ENCODE measurements at places on chromosomes 2 and 18.

DNA sequence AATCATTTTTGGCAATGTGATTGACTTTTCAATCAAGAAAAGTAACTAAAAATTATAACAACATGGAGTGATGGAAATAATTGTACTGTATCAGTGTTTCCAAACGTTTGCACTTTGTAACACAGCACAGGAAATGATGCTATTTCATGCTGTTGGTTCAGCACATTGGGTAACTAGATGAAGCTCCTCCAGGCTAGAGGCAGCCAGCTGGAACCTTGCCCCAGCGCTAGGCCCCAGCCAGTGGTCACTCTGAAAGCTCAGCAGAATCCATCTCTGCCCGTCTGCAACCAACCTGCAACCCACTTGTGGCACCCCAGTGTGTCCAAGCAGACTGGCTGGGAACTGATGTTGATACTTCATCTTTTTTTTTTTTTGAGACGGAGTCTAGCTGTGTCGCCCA lies 15.3 kb downstream of the UNC50 start:
- DNase-seq = no peak

GRCh38 chr2:222372993-222373392 lies 51.4 kb upstream of the SGPP2 start:
- no peak for DNase-seq

DNA sequence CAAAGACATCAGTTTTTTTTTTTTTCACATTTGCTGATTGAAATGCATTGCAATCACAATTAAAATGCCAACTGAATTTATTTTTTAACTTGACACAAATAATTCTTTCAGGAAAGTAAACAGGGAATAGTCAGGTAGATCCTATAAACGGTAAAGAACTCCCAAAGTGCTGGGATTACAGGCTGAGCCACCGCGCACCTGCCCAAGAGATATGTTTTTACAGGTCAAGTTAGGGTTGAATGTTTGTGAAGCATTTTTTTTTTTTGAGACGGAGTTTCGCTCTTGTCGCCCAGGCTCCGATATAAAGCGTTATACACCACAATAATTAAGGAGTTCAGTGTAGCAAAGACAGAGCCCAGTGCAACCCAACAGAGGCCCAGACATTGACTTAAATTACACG lies 15.1 kb downstream of the ITM2C start:
- no peak for DNase-seq

- DNase-seq = no peak
These were observed 16.6 kb downstream of the ITGB1BP1 start for GRCh38 chr2:9406529-9407362.

DNA sequence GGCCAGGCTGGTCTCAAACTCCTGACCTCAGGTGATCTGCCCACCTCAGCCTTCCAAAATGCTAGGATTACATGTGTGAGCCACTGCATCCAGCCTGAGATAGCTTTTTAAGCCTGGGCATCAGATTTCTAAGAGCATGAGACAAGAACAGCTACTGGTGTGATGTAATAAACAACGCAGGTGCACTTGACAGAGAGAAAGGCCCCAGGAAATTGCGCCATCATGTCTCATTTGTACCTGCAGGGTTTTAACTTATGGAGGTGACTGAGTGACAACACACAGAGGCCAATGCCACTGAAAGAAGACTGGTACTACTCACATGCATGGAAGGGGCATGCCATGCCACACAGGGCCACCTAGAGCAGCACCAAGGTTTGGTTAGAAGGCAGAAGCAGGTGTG lies 209.4 kb downstream of the SP3 start:
- DNase-seq = no peak

- no peak for DNase-seq
These were observed 45.6 kb upstream of the SLC14A2 start for GRCh38 chr18:45569566-45570275.

- DNase-seq = no peak
These were observed 721 bp downstream of the FHOD3 start for GRCh38 chr18:36298126-36298741.

- DNase-seq = no peak
These were observed 69.6 kb upstream of the RAB6C start for GRCh38 chr2:129909651-129910418.

GRCh38 chr18:10851824-10852319 lies 297.5 kb downstream of the PIEZO2 start:
- DNase-seq = no peak

- no peak for DNase-seq
These were observed 31.2 kb downstream of the DDX1 start for GRCh38 chr2:15622614-15623480.

GRCh38 chr2:140667203-140667602 lies 1463.6 kb downstream of the LRP1B start:
- no peak for DNase-seq

- no peak for DNase-seq
These were observed 187.7 kb downstream of the SMAD7 start for GRCh38 chr18:48762836-48763718.

GRCh38 chr2:215751200-215751910 lies 262.0 kb downstream of the MREG start:
- DNase-seq = no peak

- no peak for DNase-seq
These were observed 245.6 kb upstream of the RASGRP3 start for GRCh38 chr2:33230842-33231241.

DNA sequence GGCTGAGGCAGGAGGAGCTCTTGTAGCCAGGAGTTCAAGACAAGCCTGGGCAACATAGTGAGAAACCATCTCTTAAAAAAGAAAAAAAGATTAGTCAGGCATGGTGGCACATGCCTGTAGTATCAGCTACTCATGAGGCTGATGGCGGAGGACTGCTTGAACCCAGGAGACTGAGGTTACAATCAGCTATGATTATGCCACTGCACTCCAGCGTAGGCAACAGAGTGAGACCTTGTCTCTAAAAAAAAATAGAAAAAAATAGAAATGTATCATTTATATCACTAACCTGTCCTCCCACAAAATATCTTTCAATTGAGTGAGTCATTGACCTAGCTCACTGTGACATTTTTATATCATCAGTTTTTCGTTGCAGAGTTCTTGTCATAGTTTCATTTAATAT lies 152.5 kb downstream of the DTNA start:
- DNase-seq = no peak

GRCh38 chr18:44841752-44842587 lies 161.3 kb downstream of the SETBP1 start:
- no peak for DNase-seq

GRCh38 chr2:17413036-17413435 lies 105.2 kb downstream of the RAD51AP2 start:
- no peak for DNase-seq

DNA sequence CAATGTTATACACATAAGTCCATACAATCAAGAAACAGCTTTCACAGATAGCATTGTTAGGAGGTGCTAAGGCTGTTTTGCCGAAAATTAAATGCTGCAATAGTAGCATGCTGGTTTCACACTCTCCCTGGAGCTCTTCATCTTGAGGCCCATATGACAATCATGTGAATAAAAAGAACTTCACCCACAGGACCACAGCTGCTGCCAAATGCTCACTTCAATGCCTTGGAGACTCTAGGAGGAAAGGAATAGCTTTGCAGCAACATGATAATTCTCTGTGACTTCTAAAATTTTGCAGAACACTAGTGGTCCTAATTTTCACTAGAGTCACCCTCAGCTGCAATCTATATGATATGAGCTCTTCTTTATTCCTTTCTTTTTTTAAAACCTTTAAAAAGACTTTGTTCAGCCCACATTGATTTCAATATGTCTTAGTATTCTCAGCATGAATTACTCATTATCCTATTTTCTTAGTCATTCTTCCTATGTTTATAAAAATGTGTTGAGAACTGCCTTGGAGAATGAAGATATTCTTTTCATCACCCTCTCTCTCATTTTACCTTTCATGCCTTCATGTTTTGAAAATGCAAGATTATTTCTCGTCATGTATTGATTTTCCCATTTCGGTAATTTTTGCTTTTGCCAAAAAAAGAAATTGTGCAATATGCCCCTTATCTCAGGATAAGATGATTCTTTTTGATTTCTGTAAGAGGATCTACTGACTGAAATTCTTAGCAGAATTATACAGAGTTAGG lies 108.2 kb downstream of the PDE1A start:
- DNase-seq = no peak

- no peak for DNase-seq
These were observed 49.2 kb upstream of the GPR155 start for GRCh38 chr2:174535757-174536703.

DNA sequence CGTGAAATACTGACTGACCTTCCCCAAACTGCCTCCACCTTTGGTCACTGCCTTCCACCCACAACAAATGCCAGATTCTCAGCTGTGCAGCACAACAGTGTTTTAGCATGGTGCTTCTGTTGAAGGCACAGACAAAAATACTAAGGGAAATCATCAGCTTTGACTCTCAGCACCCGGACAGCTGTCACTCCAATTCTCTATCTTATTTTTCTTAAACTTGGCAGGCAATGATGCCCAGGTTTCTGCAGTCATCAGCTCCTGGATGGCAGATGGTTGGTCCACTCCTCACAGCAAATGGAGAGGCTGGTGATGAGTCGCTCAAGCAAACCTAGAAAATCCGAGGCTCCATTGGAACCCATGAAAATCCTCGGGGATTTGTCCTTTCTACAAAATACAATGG lies 2.9 kb upstream of the FAM124B start:
- DNase-seq = no peak

GRCh38 chr2:99878581-99879350 lies 263.6 kb downstream of the AFF3 start:
- DNase-seq = no peak

Measured in activated gamma-delta T cell (primary cell).